ENCODE measurements at places on chromosomes 12 and 14. TPM values are rescaled to one million over a fixed set of nuclear protein-coding genes. Genes with fewer than 3 reads are reported as not detected.

GRCh38 chr14:63910583-63911363 lies 58.0 kb downstream of the SYNE2 start:
- no peak for DNase-seq

GRCh38 chr12:21528953-21529352 lies 2.9 kb downstream of the SPX start:
- DNase-seq = no peak

Gene WNT1
- total RNA-seq = 0.17 TPM

DNA sequence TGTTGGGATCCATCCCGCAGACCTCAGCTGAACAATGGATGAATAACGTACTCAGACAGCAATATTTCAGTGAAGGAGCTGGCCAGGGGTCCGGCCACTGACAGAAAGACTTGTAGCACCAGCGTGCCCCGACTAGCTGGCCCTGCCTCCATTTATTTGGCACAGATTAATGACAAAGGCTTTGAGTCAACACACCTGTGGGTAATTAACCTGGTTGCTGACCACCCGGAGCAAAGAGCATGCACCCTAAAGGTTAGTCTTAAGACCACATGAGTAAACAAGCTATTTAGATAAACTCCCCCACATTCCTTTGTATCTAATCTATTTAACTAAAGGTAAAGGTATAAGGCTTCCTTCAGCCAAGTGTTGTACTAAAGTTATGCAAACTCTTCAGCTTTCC lies 868.6 kb downstream of the LRFN5 start:
- DNase-seq = no peak

Gene C1S
- 1.4 TPM for total RNA-seq

Gene SLC38A4
- not detected for total RNA-seq

Gene KERA
- total RNA-seq = not detected

Gene SNRPF
- total RNA-seq = 32.8 TPM

Gene RAPGEF3
- total RNA-seq = 0.15 TPM

Gene IPO4
- 45.3 TPM for total RNA-seq

DNA sequence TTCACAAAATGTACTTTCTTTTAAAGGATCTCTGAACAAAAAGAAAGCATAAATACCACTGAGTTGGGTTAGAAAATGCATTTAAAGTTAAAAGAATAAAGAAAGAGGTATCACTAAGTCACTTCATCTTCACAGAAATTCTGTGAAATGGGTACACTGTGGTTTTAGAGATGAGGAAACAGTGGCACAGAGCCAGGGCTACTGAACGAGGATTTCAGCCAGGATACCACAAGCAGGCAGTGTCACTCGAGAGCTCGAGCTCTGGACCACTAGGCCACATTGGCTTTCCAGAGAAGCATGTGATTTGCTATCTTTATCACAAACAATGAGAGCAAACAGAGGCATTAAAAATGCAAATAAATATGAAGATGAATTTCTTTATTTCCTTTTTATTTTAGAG lies 51.0 kb downstream of the WDHD1 start:
- DNase-seq = no peak

Gene IL22
- 0.42 TPM for total RNA-seq

DNA sequence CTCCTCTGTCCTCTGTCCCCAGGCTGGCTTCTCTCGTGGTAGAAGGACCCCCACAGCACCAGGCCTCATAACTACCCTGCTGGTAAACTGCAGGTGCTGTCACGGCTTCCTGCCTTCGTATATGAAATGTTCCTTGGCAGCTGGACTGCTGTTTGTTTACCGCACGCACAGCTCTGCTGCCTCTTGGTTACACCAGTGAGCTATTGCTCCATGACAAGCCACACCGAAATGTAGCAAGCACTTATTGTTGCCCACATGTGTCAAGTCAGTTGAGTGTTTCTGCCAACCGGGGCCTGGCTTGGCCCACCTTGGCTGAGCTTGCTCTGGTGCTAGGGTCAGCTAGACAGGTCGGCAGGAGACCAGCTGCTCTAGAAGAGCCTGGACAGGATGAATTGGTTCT lies 21.7 kb upstream of the TCL1B start:
- DNase-seq = no peak
